ENCODE measurements at places on chromosomes 4 and X. TPM values are rescaled to one million over a fixed set of nuclear protein-coding genes. Genes with fewer than 3 reads are reported as not detected.

Gene DAPP1
- total RNA-seq, result not detected

Gene PLAC1
- total RNA-seq, result not detected

Gene RPL9
- 2,053 TPM for total RNA-seq

Gene FGF2
- total RNA-seq, result 36.6 TPM

Gene ITM2A
- total RNA-seq, result 31.5 TPM

Gene XKRX
- total RNA-seq, result under 0.01 TPM

Gene CLDN34
- total RNA-seq, result not detected

Gene SMIM43
- total RNA-seq, result 1.3 TPM

Gene TKTL1
- not detected for total RNA-seq

Gene GATA1
- total RNA-seq, result not detected

Gene PABPC5
- total RNA-seq, result 0.48 TPM

Gene SNCA
- total RNA-seq, result 94.4 TPM

Gene DHRSX
- total RNA-seq, result 32.5 TPM

Gene CXCL3
- total RNA-seq, result 0.33 TPM

Gene PLP1
- not detected for total RNA-seq

Gene UCP1
- total RNA-seq, result not detected

Gene CSN1S1
- not detected for total RNA-seq

Gene ITIH6
- total RNA-seq, result not detected

Gene FMR1
- 19.9 TPM for total RNA-seq

Gene ASB5
- total RNA-seq, result not detected

Gene SORBS2
- total RNA-seq, result 191 TPM

Gene HTN1
- total RNA-seq, result not detected

Gene HSFX2
- total RNA-seq, result not detected

Gene PF4V1
- not detected for total RNA-seq

Gene NMU
- total RNA-seq, result not detected

Gene LRP2BP
- total RNA-seq, result 0.48 TPM

Gene SLC9B1
- total RNA-seq, result 0.57 TPM

Gene SYN1
- not detected for total RNA-seq

Gene CYLC1
- not detected for total RNA-seq

Gene SSX2
- not detected for total RNA-seq

Gene MAGEB1
- total RNA-seq, result not detected

Gene TKTL2
- not detected for total RNA-seq

Gene DOK7
- total RNA-seq, result not detected

Gene EGFL6
- not detected for total RNA-seq

Gene SLITRK4
- total RNA-seq, result 3.9 TPM
